Spinal cord (tissue), 10 donors: ENCODE measurements at places on chromosomes 13 and 19. TPM values are rescaled to one million over a fixed set of nuclear protein-coding genes. Genes with fewer than 3 reads are reported as not detected.

Gene PEPD
- total RNA-seq, result 36.3 TPM

Gene ZNF649
- total RNA-seq, result 32.9 TPM

DNA sequence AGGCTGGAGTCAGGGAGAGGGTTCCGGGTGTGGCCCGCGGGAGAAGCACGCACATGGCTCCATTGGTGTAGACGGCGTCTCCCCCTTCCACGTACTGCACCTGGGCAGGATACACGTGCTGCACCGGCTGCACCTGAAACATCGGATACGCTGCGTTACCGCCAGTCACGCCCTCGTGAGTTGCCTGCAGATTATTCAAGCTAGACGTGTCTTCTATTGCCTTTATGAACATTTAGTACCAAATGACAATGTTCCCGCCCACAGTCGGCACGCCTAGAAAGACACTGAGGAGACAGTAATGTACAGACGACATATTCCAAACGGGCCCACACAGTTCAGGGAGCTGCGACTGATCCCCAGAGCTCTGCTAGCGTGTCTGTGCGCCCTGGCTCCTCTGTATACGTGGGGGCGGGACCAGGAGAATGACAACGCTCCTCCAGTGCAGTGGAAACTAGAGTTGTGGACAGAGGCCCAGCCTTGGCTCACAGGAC, 64.1 kb upstream of the RANBP3 start:
- no peaks in the 10 kb centered on the region for H3K27me3 ChIP-seq
- no peak for DNase-seq
- H3K4me3 ChIP-seq, result no peak overlapping the region
- H3K4me1 ChIP-seq, result peaks cover 7% of the 10 kb centered on the region

DNA sequence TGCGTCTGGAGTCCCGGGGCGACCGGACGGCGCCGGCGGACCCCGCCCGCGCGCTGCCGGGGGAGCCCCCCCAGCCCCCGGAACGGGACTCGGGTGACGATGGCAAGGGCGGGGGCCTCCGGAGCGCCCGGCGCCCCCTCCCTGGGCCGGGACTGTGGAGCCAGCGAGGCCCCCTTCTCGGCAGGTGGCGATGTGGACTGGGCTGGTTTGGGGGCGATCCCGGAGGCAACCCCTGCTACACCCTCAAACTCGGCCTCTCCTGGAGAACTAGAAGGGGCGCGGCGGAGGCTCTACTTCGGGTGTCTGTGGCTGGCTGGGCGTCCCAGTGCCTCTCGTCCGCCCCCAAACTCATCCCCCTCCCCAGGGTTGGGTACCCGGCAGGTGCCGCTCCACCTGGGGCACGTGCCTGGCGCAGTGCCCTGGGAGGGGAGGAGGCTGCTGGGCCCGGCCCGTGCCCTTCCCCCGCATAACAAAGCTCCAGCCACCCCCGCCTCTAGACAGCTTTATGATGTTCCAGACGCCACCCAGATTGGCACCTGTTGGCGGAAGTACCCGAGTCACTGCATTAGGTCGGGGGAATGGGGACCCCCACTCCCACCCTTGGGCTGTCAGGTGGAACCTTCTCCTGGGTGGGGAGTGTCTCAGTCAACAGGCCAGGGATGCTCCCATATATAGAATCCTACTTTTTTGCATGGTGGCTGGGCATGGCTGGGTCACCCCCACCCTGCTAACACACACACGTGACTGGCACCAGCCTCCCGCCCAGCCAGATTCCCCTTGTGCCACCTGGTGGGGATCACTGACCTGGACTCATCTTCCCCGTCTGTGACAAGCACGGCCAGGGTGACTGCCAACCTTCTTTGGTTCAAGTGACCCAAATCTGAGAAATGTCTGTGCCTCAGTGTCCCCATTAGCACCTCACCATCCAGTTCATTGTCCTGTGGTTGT, 722 bp downstream of the PKN1 start:
- H3K4me3 ChIP-seq, result peak overlapping the region; percentile 51
- H3K36me3 ChIP-seq, result peaks cover 18% of the 10 kb centered on the region
- H3K27me3 ChIP-seq, result no peaks in the 10 kb centered on the region
- DNase-seq, result no peak

GRCh38 chr19:42281146-42281826, 12.2 kb downstream of the CIC start:
- peak; percentile 72 for DNase-seq
- H3K4me3 ChIP-seq, result peak overlapping the region; percentile 85
- H3K27ac ChIP-seq, result peak overlapping the region; percentile 97
- no peaks in the 10 kb centered on the region for H3K27me3 ChIP-seq

- H3K27me3 ChIP-seq, result no peaks in the 10 kb centered on the region
- peak within 1 kb of the TSS; percentile 64 for H3K4me3 ChIP-seq
- H3K36me3 ChIP-seq, result peaks cover 2% of the 10 kb centered on the region
- H3K4me1 ChIP-seq, result peaks cover 47% of the 10 kb centered on the region
- DNase-seq, result no peak
Observed at GRCh38 chr19:43639519-43640423, at the start of gene CADM4. Gene CADM4 (minus strand): TSS chr19:43639850. CDS start chr19:43639790, 60 bp downstream.
